ENCODE measurements at places on chromosomes 2 and 18. TPM values are rescaled to one million over a fixed set of nuclear protein-coding genes. Genes with fewer than 3 reads are reported as not detected.

POLR1B gene
- polyA plus RNA-seq = 16.4 TPM

PPP1CB gene
- 149 TPM for polyA plus RNA-seq

LRRFIP1 gene
- polyA plus RNA-seq = 56.1 TPM

CHRNA1 gene
- polyA plus RNA-seq = 0.22 TPM

VIL1 gene
- 0.48 TPM for polyA plus RNA-seq

SESTD1 gene
- 57.5 TPM for polyA plus RNA-seq

GPR39 gene
- 1.4 TPM for polyA plus RNA-seq

KLHL30 gene
- 0.13 TPM for polyA plus RNA-seq

RBFA gene
- 43.4 TPM for polyA plus RNA-seq

GALNT1 gene
- polyA plus RNA-seq = 57.3 TPM

B4GALT6 gene
- 54.6 TPM for polyA plus RNA-seq

LYPD6 gene
- polyA plus RNA-seq = 44.8 TPM

PCARE gene
- polyA plus RNA-seq = not detected

ZNF892 gene
- polyA plus RNA-seq = 4.5 TPM

ANKRD53 gene
- polyA plus RNA-seq = 4.9 TPM

MERTK gene
- 16.8 TPM for polyA plus RNA-seq

LRRC30 gene
- not detected for polyA plus RNA-seq

EVX2 gene
- 0.74 TPM for polyA plus RNA-seq

CNGA3 gene
- 7.5 TPM for polyA plus RNA-seq

XIRP2 gene
- polyA plus RNA-seq = 0.39 TPM

SERPINB12 gene
- polyA plus RNA-seq = not detected

FNDC4 gene
- 134 TPM for polyA plus RNA-seq

RASGRP3 gene
- 13.2 TPM for polyA plus RNA-seq

GDF7 gene
- polyA plus RNA-seq = 0.74 TPM

STARD6 gene
- polyA plus RNA-seq = not detected

TRIM43 gene
- not detected for polyA plus RNA-seq

EIF4E2 gene
- polyA plus RNA-seq = 71.7 TPM

NPHP1 gene
- 11.8 TPM for polyA plus RNA-seq

PLCL1 gene
- polyA plus RNA-seq = 15.0 TPM

SPR gene
- polyA plus RNA-seq = 7.8 TPM

MBD2 gene
- polyA plus RNA-seq = 43.2 TPM

SH3BP4 gene
- 27.8 TPM for polyA plus RNA-seq

CYP27A1 gene
- polyA plus RNA-seq = 18.5 TPM

TNFAIP6 gene
- 1.5 TPM for polyA plus RNA-seq

PAX8 gene
- 25.1 TPM for polyA plus RNA-seq

FAM210A gene
- 17.8 TPM for polyA plus RNA-seq

TMEM37 gene
- polyA plus RNA-seq = 4.7 TPM
